ENCODE measurements at places on chromosomes 1 and 21.

- no peak for DNase-seq
- peaks cover 9% of the 10 kb centered on the region for H3K4me1 ChIP-seq
- H3K4me3 ChIP-seq: no peak overlapping the region
- no peaks in the 10 kb centered on the region for H3K27me3 ChIP-seq
- H3K36me3 ChIP-seq: no peaks in the 10 kb centered on the region
These were observed 13.7 kb upstream of the TMEM51 start for GRCh38 chr1:15139654-15140350.

- no peaks in the 10 kb centered on the region for H3K27me3 ChIP-seq
- no peaks in the 10 kb centered on the region for H3K4me1 ChIP-seq
- H3K27ac ChIP-seq: no peak overlapping the region
These were observed 27.2 kb downstream of the KIF26B start for GRCh38 chr1:245182028-245182427.

DNA sequence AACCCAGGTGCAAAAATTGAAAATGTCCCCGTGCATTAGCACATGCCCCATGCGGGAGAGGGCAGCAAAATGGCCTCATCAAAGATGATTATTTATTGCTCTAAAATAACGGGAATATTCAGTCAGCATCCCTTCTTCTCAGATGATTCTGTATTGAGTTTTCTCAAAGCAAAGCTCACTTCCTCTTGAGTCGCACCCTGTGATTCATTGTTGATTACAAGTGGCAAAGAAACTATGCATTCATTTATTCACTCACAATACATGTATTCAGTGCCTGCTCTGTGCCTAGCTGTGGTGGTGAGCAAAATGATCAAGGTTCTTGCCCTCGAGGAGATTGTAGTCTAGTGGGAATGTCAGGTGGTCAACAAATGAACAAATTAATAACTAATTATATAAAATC, 226.0 kb upstream of the KAZN start:
- no peak for DNase-seq
- peaks cover 5% of the 10 kb centered on the region for H3K27me3 ChIP-seq
- H3K4me1 ChIP-seq: peaks cover 12% of the 10 kb centered on the region
- peak overlapping the region; percentile 57 for H3K27ac ChIP-seq

DNA sequence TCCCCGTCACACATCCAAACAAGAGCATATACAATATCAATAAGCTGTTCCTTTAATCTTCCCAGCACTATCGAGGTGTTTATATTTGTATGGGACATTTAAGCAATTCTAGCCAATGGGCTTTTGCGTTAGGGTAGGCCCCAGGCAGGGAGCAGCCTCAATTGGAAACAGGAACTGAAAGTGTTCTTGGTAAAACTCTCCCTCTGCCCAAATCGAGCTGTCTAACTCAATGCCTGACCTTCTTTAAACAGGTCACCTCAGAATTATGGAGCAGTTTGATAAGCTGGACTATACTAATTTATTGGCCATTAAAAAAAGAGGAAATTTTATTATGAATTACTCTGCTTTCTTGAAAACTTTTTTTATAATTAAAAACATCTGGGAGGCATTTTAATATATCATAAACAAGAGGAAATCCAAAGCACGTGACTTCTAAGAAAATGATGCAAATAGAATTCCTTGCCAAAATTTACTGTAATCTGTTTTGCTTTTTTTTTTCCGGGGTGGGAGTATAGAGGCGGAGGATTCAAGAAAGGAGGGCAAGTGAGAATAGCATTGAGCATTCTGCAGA, 498.1 kb downstream of the LMO4 start:
- no peaks in the 10 kb centered on the region for H3K36me3 ChIP-seq
- H3K27ac ChIP-seq: no peak overlapping the region
- no peak overlapping the region for H3K4me3 ChIP-seq
- no peaks in the 10 kb centered on the region for H3K4me1 ChIP-seq
- DNase-seq: no peak

DNA sequence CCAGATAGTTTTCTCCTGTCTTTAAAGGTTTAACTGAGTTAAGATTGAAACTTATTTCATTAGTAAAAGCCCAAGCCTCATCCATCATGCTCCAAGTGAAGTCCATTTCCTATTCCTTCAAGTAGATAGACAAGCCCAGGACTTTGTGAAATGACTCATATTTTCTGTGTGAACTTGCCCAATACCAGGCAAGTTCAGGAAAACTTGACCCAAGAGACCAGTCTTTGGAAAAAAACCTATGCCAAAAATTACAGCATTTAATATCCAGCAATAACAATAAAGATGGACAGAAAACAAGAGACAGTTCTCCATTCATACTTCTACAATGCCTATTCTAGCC, 405 bp upstream of the RAB29 start:
- peak overlapping the region; percentile 78 for H3K4me3 ChIP-seq
- no peaks in the 10 kb centered on the region for H3K27me3 ChIP-seq
- no peak for DNase-seq

GRCh38 chr1:102715150-102715549, 393.2 kb downstream of the COL11A1 start:
- H3K4me3 ChIP-seq: no peak overlapping the region
- H3K27ac ChIP-seq: no peak overlapping the region
- H3K4me1 ChIP-seq: no peaks in the 10 kb centered on the region
- H3K27me3 ChIP-seq: no peaks in the 10 kb centered on the region
- no peak for DNase-seq

DNA sequence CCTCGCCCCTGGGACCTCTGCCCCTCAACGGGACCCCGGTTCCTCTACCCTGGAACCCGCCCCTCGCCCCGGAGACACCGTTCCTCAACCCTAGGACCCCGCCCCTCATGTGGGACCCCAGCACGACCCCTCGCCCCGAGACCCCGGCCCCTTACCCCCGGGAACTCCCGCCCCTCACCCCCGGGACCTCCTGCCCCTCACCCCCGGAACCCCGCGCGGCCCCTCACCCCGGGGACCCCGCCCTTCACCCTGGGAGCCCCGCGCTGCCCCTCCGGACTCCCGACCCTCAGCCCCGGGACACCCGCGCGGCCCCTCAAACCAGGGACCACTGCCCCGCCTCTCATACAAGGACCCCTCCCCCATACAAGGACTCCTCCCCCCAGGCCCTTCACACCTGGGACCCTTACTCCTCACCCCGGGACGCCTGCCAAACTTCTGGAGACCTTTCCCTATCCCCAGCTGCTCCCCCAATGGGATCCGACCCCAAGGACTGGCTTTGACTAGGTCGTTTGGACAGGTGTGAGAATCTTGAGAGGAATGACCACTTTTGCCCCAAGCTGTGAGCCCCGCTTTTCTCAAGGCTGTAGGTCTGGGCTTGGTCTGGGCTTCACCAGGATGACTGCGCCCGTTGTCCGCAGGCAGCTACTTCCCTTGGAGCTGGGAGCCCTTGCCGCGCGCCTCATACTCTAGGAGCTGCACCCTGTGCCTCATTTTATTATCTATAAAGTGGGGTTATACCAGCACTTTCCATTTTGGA, 843 bp downstream of the DIP2A start:
- H3K36me3 ChIP-seq: peaks cover 4% of the 10 kb centered on the region
- H3K4me3 ChIP-seq: peak overlapping the region; percentile 70
- H3K4me1 ChIP-seq: peaks cover 36% of the 10 kb centered on the region

DNA sequence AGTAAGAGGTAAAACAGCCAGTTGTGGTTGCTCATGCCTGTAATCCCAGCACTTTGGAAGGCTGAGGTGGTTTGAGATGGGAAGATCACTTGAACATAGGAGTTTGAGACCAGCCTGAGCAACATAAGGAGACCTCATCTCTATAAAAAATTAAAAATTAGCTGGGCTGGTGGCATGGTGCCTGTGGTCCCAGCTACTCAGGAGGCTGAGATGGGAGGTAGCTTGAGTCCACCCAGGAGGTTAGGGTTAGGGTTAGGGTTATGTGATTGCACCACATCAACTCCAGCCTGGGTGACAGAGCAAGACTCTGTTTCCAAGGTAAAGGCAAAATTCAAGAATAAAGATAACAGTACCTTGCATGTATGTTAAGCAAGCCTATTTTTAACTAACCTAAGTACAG, 3.5 kb downstream of the SAMSN1 start:
- no peaks in the 10 kb centered on the region for H3K27me3 ChIP-seq
- no peak for DNase-seq
- H3K4me1 ChIP-seq: no peaks in the 10 kb centered on the region
- H3K36me3 ChIP-seq: no peaks in the 10 kb centered on the region
- no peak overlapping the region for H3K27ac ChIP-seq

GRCh38 chr1:75967719-75968118, 35.5 kb upstream of the ASB17 start:
- peaks cover 9% of the 10 kb centered on the region for H3K4me1 ChIP-seq
- DNase-seq: no peak
- no peak overlapping the region for H3K27ac ChIP-seq
- no peaks in the 10 kb centered on the region for H3K27me3 ChIP-seq

DNA sequence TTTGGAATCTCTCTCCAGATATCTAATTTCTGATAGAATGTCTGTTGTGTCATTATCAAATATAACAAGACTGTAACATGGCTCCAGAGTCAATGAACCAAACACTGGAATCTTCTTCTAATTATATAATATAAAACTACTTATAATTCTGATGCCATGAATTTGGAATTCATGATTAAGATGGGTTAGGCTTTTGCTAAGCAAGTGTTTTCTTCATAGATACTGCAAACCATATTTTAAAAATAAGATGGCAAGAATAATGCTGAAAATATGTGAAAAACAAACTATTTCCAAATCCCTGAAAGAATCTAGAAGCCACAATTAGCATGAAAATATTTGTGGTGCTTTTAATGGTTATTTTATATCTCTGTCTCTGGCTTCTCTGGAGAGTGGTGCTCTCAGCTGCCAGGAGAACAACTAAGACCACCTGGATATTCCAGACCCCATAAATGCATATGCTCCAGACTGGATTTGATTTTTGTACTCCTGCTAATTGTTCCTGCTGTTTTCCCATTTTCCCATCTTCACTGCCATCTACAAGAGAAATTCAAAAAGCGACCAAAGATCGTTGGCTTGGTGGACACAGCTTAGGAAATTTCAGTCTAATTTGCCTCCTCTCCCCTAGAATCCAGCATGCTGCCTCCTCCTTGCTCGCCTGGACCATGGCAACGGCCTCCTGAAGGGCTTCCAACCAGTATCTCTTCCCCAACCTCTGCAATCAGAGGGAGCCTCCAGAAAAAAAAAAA, 418.9 kb downstream of the SETD4 start:
- H3K27ac ChIP-seq: no peak overlapping the region
- no peak overlapping the region for H3K4me3 ChIP-seq
- H3K36me3 ChIP-seq: no peaks in the 10 kb centered on the region
- H3K27me3 ChIP-seq: no peaks in the 10 kb centered on the region
- H3K4me1 ChIP-seq: peaks cover 6% of the 10 kb centered on the region

- no peaks in the 10 kb centered on the region for H3K27me3 ChIP-seq
- peak overlapping the region; percentile 92 for H3K27ac ChIP-seq
- peak overlapping the region; percentile 98 for H3K4me3 ChIP-seq
- peaks cover 8% of the 10 kb centered on the region for H3K4me1 ChIP-seq
These were observed 339 bp downstream of the PTGS2 start for GRCh38 chr1:186679924-186680244.

GRCh38 chr1:200627575-200628222, 7.1 kb upstream of the KIF14 start:
- H3K4me3 ChIP-seq: no peak overlapping the region
- H3K27ac ChIP-seq: no peak overlapping the region
- no peaks in the 10 kb centered on the region for H3K36me3 ChIP-seq
- DNase-seq: no peak

GRCh38 chr1:112257043-112257835, 138.8 kb upstream of the CTTNBP2NL start:
- no peaks in the 10 kb centered on the region for H3K36me3 ChIP-seq
- no peak overlapping the region for H3K27ac ChIP-seq
- no peak for DNase-seq
- peaks cover 4% of the 10 kb centered on the region for H3K27me3 ChIP-seq

DNA sequence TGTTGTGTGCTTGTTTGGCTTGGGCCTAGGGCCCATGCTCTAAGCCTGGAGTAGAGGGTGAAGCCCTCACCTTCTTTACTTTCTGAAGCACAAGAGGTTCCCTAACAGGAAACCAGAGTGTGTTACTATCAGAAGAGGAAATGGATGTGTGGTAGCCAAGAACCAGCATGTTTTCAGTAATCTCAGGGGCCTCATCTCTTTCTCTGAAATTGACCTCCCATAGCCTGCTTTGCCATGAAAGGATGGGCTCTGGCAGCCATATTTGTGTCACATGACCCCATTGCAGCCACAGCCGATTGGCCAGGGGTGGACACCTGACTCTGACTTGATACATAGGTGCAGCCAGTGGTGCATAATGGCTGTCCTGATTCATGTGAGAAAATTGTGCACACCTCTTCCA, 18.6 kb downstream of the A3GALT2 start:
- peaks cover 13% of the 10 kb centered on the region for H3K27me3 ChIP-seq
- DNase-seq: no peak
- H3K4me3 ChIP-seq: no peak overlapping the region

- no peak overlapping the region for H3K4me3 ChIP-seq
- no peak overlapping the region for H3K27ac ChIP-seq
- no peaks in the 10 kb centered on the region for H3K27me3 ChIP-seq
- H3K4me1 ChIP-seq: peaks cover 1% of the 10 kb centered on the region
These were observed 574.2 kb upstream of the ADGRL2 start for GRCh38 chr1:81226603-81226928.

DNA sequence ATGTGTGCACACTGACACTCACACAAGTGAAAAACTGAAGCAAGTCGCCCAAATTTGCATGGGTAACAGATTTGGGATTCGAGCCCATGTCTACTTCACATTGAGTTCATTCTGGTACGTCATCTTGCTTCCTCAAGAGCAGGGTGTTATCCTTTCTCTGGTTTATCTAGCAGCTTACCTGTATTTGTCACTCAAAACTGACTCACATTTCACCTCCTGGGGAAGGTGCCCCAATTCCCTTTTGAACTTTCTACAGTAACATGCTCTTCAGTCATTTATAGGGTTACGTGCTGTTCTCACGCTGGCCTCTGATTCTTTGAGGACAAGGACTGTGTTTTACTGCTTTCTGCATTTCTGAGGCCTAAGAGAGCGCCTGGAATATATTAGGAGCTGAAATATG, 162.8 kb downstream of the PDE4B start:
- no peak overlapping the region for H3K27ac ChIP-seq
- H3K27me3 ChIP-seq: no peaks in the 10 kb centered on the region
- H3K4me3 ChIP-seq: no peak overlapping the region
- H3K4me1 ChIP-seq: no peaks in the 10 kb centered on the region
- H3K36me3 ChIP-seq: no peaks in the 10 kb centered on the region
- DNase-seq: no peak

GRCh38 chr21:41783476-41784180, 16.8 kb upstream of the RIPK4 start:
- peak; percentile 88 for DNase-seq
- H3K27me3 ChIP-seq: no peaks in the 10 kb centered on the region
- no peaks in the 10 kb centered on the region for H3K36me3 ChIP-seq
- H3K27ac ChIP-seq: peak overlapping the region; percentile 96
- H3K4me3 ChIP-seq: no peak overlapping the region
- H3K4me1 ChIP-seq: peaks cover 45% of the 10 kb centered on the region

DNA sequence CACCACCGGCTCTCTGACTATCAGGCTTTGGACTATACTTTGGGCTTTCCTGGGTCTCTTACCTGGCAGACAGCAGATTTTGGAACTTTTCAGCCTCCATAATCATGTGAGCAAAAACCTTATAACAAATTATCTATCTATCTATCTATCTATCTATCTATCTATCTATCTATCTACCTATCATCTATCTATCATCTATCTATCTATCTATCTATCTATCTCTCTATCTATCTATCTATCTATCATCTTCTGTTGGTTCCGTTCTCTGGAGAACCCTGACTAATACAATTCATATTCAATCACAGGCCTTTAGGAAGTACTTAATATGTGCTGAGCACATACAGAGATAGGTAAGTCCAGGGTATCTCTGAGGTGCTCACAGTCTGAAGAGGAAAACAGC, 18.7 kb upstream of the SCMH1 start:
- no peaks in the 10 kb centered on the region for H3K36me3 ChIP-seq
- H3K4me1 ChIP-seq: no peaks in the 10 kb centered on the region
- H3K4me3 ChIP-seq: no peak overlapping the region
- DNase-seq: no peak

GRCh38 chr1:243346468-243346867, 90.6 kb downstream of the SDCCAG8 start:
- H3K27me3 ChIP-seq: no peaks in the 10 kb centered on the region
- no peak for DNase-seq
- H3K4me1 ChIP-seq: no peaks in the 10 kb centered on the region
- H3K27ac ChIP-seq: no peak overlapping the region
- no peak overlapping the region for H3K4me3 ChIP-seq

Measured in keratinocyte (primary cell).